Upper lobe of right lung (tissue), 1 donor: ENCODE measurements at places on chromosomes 4 and X. TPM values are rescaled to one million over a fixed set of nuclear protein-coding genes. Genes with fewer than 3 reads are reported as not detected.

DNA sequence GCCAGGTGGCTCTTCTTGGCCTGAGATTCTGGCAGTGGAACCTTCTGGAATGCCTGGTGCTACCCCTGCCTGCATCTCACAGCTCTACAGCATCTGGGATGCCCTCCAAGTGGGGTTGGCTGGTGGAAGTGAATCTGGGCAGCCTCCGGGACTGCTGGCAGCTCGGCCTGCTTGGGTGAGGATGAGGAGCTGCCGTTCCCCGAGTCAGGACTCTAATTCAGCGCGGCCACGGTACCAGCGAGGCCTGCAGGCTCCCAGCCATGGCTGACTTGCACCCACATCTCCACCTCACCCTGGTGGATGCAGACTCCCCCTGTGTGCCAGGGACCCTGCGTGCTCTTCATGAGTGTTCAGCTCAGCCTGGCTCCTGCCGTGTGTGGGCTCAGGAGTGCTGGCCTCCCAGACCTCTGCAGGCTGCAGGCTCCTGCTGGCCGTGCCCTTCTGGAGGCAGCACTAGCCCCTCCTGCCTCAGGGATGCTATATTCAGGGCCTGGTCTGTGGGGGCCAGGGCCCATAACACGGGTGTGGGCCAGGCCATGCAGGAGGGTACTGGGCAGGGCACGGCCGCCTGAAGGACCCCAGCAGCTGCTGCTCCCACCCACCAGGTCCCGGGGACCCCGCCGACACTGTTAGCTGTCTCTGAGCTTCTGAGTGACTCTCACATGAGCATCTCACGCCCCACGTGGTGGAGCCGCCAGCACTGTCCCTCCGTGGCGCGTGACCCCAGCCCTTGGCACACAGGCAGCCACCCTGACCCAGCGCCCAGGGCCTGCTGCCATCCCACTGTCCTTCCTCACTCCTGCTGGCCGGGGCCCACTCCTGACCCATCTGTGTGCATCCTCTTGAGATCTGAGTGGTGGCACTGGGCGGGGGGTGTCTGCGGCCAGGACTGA, 10.6 kb downstream of the UVSSA start:
- peaks cover 37% of the 10 kb centered on the region for H3K36me3 ChIP-seq
- H3K27ac ChIP-seq = no peak overlapping the region
- no peak overlapping the region for H3K4me3 ChIP-seq
- H3K27me3 ChIP-seq = no peaks in the 10 kb centered on the region
- DNase-seq = no peak

- H3K4me1 ChIP-seq = no peaks in the 10 kb centered on the region
- no peak for DNase-seq
- no peak overlapping the region for H3K4me3 ChIP-seq
- no peaks in the 10 kb centered on the region for H3K36me3 ChIP-seq
- no peak overlapping the region for H3K27ac ChIP-seq
Measured at GRCh38 chr4:176499518-176499917, 179.8 kb downstream of the SPCS3 start.

DNA sequence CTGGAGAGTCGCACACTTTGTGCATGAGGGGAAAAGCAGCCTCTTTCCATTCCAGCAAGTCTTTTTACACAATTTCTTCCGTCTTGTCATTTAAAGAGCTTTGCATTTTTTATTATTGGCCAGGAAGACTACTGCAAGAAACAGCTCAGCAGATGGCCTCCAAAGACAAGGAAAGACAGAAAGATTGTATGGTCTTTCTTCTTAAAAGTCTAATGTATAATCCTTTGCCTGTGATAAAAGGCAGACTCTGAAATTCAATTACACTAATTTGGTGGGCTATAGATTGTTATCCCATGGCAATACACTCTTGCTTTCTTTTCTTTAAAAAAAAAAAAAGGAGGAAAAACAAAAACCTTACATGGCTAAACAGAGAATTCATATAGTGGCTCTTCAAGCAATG, 5.9 kb downstream of the CAPN6 start:
- no peaks in the 10 kb centered on the region for H3K36me3 ChIP-seq
- no peaks in the 10 kb centered on the region for H3K4me1 ChIP-seq

DNA sequence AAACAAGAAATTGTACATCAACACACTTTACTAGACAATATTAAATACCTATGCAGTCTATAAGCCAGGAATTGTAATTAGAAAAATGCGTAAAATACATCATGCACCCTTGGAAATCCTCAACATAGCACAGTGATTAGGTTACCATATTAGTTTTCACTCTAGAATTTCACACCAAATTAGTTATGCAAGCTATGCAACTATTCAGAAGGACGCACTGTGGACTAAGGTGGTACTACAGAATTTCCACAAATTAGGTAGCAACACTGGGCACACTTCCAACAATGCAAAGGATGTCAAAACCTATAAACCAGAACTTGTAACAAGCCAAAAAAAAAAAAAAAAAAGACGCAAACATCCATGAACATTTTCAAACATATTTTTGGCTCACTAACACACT, 71.1 kb upstream of the ZCCHC13 start:
- H3K27ac ChIP-seq = no peak overlapping the region
- DNase-seq = no peak
- H3K4me1 ChIP-seq = no peaks in the 10 kb centered on the region
- H3K4me3 ChIP-seq = no peak overlapping the region
- H3K36me3 ChIP-seq = no peaks in the 10 kb centered on the region

MAGEA12 gene
- not detected for total RNA-seq

DNA sequence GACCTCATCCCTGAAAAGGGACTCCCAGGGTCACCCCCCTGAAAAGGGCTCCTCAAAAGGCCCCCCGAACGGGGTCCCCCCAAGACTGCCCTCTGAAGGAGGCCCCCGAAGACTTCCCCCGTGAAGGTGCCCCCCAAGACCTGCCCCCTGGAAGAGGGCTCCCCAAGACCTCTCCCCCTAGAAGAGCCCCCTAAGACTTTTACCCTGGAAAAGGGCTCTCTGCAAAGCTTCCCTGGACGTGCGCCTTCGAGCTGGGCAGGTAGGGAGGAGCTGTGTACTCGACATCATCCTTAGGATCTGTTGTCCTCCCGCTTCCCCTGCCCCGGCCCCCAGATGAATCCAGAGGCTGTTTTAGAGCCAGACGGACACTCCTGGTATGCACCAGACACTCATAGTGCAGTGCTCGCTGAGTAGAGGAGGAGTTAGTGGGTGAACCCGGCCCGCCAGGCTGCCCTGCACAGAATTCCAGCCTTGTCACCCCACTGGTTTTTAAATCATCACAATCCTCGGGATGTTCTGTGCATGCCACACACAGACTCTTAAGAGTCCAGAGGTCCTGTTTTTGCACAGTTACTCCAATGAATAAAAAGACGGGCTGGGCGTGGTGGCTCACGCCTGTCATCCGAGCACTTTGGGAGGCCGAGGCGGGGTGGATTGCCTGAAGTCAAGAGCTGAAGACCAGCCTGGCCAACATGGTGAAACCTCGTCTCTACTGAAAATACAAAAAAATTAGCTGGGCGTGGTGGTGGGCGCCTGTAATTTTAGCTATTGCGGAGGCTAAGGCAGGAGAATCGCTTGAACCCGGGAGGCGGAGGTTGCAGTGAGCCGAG, 5.7 kb upstream of the SLC25A6 start:
- peaks cover 11% of the 10 kb centered on the region for H3K36me3 ChIP-seq
- no peaks in the 10 kb centered on the region for H3K27me3 ChIP-seq
- peaks cover 11% of the 10 kb centered on the region for H3K4me1 ChIP-seq
- DNase-seq = peak; percentile 44
- H3K27ac ChIP-seq = no peak overlapping the region
- H3K4me3 ChIP-seq = no peak overlapping the region

CC2D2A gene
- total RNA-seq = 15.5 TPM

FNIP2 gene
- 98.4 TPM for total RNA-seq

TLR6 gene
- 9.6 TPM for total RNA-seq
